ENCODE measurements at places on chromosomes 3 and 15.

DNA sequence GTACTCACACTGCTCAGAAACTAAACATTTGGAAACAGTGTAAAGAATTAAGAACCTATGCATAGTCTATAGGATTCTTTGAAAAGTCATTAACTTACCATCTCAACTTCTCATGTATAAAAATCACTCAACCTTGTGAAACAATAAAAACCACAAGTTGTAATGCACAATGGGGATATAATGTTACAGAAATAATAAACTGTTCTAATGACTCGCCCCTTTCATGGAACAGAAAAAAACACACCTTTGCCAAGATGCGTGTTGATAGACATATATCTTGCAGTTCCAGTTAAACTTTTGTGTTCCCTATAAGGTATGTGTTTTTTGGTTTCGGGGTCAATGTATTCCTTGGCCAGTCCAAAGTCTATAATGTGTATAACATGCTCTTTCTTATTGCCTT, 50.8 kb upstream of the PPIB start:
- DNase-seq = no peak

DNA sequence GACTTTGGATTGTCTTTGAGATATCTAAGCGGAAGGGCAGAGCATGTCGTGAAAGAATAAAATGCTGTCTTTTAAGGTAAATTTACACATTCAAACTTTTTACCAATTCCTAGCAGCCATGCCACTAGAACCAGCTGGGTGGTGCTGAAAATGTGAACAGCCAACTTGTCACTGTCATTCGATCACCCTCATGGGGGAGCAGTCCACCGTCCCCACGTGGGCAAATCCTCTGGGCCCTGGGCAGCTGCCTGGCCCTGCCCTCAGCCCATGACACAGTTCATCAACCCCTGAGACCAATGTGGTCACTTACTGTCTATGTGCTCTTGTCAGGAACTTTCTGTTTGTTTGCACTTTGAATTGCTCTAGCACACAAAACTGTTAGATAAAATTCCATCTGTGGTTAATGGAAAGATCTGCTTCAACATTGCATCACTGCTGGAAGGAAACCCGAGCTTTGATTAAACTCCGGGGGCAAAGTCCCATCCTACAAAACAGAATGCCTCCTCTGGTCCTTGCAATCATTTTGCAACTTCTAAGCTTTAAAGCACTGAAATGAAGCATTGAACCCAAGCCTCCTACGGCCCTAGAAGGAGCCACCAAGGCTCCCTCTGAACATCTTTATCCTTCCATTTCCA, 50.1 kb downstream of the PCSK6 start:
- DNase-seq = no peak

DNA sequence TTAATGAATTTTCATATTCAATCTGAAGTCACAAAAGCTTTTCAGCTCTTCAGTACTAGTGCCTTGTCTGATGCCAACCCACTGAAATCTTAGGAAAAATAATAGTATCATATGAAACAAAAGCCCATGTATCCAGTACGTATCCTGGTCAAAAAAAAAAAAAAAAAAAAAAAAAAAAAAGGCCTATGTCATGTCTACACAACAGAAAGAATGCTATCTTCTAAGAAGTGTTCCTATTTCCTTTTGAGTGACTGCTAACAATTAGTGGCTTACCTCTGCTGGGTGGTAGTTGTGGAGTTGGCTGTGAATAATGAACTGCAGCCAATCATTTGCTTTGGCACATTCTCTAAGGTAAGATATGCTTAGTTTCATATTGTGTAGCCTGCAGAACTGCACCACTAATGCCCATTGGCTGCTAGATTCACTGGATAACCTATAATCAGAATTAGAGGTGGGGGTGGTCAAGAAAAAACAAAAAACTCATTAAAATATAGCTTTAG, 59.6 kb downstream of the EIF3J start:
- DNase-seq = no peak

GRCh38 chr15:59885832-59886231, 118.3 kb upstream of the FOXB1 start:
- no peak for DNase-seq

DNA sequence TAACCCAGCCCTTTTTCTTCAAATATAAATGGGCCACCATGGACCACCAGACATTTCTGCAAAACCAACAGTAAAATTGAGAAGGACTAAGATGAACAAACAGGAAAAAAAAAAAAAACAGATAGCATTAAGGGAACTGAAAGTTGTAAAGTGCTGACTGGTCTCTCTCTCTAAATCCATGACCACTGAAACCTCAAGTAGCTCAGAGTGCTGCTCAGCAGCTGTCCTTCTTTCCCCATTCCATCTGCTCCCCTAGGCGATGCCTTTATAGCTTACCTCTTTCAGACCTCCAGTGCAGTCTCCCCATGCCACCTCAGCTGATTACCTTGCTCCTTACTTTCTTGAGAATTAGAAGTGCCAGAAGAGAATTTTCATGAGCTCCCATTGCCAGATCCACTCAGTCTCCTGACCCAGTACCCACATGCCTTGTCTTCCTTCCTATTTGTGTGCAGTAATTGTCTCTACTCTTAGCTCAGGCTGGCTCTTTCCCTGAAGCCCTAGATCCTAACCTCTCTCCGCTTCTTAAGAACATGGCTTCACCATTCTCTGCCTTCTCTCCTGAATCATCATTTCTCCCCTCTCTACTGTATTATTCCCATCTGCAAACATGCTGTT, 23.9 kb upstream of the XIRP1 start:
- DNase-seq = no peak

DNA sequence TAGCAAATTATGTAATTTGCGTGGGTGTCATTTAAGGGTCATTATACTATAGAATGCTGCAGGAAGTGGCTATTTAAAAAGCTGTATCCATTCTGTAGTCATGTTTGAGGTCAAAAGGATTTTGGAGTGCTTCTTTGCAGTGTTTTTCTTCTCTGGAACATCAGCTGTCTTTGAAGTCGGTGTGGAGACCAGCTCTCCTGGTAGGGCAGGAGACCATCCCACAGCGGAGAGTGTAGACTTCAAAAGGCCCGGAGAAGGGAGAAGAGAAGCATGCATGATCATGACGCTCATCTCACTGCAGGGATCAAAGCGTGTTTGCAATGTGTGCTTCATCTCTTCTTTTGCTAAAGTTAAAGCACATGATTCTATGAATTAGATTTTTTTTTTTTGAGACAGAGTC, 19.9 kb downstream of the PXK start:
- DNase-seq = no peak

DNA sequence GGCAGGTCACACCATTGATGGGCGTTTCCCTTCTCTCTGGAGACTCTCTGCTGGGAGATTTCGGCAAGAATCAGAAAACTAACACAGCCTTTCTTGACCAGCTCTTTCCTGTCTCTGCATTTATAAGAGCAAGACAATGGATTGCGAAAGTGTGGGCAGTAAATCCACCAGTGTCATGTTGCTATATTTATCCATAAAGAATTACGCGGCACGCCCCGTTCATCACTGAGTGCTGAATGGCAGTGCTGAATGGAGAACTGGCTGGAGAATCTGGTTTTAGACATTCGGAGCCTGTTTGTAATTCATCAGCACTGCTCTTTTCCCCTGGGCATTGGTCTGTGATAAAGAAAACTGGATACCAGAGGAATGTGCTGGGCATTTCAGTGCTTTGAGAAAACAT, 2.0 kb upstream of the CEMIP start:
- DNase-seq = no peak

- no peak for DNase-seq
Observed at GRCh38 chr3:131658771-131659170, 156.0 kb upstream of the MRPL3 start.

DNA sequence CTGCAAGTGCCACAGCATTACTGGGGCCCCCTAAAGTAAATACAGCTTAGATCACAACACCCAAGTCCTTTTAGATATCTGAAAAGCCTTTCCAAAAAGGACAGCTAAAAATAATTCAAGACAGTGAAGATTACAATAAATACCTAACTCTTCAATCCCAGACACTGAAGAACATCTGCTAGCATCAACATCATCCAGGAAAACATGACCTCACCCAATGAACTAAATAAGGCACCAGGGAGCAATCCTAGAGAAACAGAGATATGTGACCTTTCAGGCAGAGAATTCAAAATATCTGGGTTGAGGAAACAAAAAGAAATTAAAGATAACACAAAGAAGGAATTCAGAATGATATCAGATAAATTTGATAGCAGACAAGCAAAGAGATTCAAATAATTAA, 71.7 kb upstream of the TTC14 start:
- no peak for DNase-seq

GRCh38 chr3:12662593-12663400, 1.1 kb downstream of the RAF1 start:
- DNase-seq = peak; percentile 67

DNA sequence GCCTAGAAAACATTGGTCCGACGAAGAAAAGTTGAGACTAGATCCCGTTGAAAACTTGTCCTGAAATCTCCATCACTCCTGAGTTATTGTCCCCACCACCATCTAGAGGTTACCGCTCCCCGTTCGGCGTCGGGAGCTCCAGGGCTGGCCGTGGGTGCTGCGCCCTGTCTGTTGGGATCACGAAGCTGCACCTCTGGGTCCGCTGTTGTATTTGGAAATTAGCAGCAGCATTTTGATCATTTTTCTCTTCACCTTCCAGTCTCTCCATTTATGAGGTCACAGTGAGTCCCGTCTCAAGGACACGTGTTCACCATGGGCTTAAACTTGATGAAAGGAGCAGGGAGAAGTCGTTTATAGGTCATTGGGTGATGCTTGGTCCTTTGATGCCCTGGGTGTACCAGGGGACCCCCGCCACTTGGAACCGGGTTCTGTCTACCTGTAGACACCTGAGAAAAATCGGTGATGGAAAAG, 565 bp downstream of the MANF start:
- DNase-seq = no peak

DNA sequence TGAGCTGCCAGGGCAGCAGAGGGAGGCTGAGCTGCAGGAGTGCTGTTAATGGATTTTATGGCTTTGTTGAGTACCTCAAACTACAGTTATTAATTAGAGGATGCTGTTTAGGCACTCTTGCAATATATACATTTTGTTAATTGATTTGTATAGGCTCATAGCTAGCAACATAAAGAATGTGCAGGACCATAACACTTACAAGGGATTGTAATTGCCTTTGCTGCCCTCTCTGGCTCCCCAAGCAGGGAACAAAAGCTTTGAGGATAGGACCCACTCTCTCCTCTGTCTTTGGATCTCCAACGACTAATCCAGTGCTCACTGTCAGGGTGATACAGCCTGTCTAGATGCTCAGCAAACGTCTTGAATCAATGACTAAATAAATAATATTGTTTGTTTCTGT, 1.2 kb upstream of the CLSTN2 start:
- DNase-seq = no peak

DNA sequence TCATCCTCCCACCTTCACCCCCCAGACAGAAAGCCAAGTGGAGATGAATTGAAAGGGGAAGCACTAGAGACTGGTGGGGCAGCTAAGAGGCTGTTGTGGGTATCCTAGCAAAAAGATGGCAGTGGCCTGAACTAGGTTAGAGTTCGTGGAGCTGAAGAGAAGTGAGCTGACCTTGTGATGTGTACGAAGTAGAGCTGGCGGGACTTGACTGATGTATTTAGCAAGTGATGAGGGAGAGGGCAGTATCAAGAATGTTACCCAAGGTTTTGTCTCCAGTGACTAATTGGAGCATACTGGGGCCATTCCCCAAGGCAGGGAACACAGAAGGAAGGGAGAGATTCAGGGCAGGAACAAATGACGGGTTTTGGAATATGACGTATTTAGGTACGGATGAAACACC, 50.0 kb upstream of the CP start:
- DNase-seq = no peak

DNA sequence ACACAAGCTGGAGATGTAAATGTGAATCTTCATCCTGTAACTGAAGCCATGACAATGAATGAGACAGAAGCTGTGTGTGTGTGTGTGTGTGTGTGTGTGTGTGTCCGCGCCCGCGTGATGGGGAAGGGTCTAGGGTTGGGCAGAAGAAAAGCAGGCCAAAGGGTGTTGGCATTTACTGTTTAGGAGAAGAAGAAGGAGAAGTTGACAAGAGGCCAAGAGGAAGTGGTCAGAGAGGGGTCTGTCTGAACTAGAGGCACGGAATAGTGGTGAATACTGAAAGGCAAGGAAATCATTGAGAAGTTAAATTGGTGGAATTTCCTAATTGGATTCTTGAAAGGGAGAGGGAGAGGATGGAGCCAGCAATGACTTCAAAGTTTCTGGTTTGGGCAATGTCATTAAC, 5.6 kb upstream of the NCEH1 start:
- peak; percentile 27 for DNase-seq

GRCh38 chr15:21262851-21263425, 177.4 kb downstream of the POTEB3 start:
- DNase-seq = no peak

- no peak for DNase-seq
Observed at GRCh38 chr3:96449803-96450202, 364.6 kb upstream of the EPHA6 start.

DNA sequence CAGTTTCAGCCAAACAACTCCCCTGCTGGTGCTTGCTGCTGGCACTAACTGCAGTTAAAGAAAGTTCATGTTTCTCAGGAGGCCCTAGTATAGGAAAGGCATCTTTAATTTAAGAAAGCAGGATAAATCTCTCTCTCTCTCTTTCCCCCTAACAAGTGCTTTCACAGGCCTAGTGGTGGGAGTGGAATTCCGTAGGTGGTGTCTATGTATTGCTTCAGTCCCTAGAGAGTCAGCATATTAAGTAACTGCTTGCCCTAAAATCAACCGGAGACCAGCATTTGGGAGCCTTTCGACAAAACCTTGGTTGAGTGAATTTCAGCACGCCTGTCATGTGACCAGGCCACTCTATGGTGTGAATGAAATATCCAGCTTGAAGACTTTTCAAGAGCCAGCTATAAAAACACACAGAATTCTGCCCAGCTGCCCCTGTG, 169.2 kb upstream of the TGFBR2 start:
- DNase-seq = peak; percentile 39

Data from right hindlimb (tissue), 1 donor.